Heart left ventricle (tissue), 16 donors: ENCODE measurements at places on chromosomes 1 and 21. TPM values are rescaled to one million over a fixed set of nuclear protein-coding genes. Genes with fewer than 3 reads are reported as not detected.

GSTM2 gene
- total RNA-seq: 86.2 TPM

RPS8 gene
- total RNA-seq: 853 TPM

PM20D1 gene
- 0.77 TPM for total RNA-seq

OR2L13 gene
- not detected for total RNA-seq

SOD1 gene
- 487 TPM for total RNA-seq

GUCA2A gene
- not detected for total RNA-seq

TRAF3IP3 gene
- not detected for total RNA-seq

TIE1 gene
- total RNA-seq: 55.4 TPM

DNTTIP2 gene
- 39.1 TPM for total RNA-seq

GUCA2B gene
- not detected for total RNA-seq

ITGB2 gene
- total RNA-seq: 43.1 TPM

HTR6 gene
- total RNA-seq: not detected

ADPRS gene
- 16.4 TPM for total RNA-seq

SPATA1 gene
- 1.3 TPM for total RNA-seq

BCL2L15 gene
- total RNA-seq: 0.20 TPM

RXRG gene
- total RNA-seq: 11.4 TPM

EPHA8 gene
- not detected for total RNA-seq

GJA8 gene
- not detected for total RNA-seq

FAM72A gene
- total RNA-seq: not detected

MRPL37 gene
- total RNA-seq: 92.3 TPM

PLCH2 gene
- total RNA-seq: 1.0 TPM

DMRTA2 gene
- total RNA-seq: not detected

FLG2 gene
- not detected for total RNA-seq

DMAP1 gene
- total RNA-seq: 34.0 TPM

SPRR1B gene
- total RNA-seq: not detected

DUSP12 gene
- 6.0 TPM for total RNA-seq

CACNA1S gene
- not detected for total RNA-seq

ABCB10 gene
- 10.8 TPM for total RNA-seq

TNFRSF25 gene
- 10.3 TPM for total RNA-seq

OLIG2 gene
- total RNA-seq: not detected

OR2T11 gene
- not detected for total RNA-seq

CLCNKB gene
- total RNA-seq: 1.8 TPM

CFHR3 gene
- not detected for total RNA-seq

CCDC30 gene
- total RNA-seq: 0.56 TPM

DNAH14 gene
- 2.2 TPM for total RNA-seq

ZNHIT6 gene
- 9.9 TPM for total RNA-seq

RAVER2 gene
- 22.6 TPM for total RNA-seq

FAM3B gene
- not detected for total RNA-seq

ZNF124 gene
- total RNA-seq: 7.9 TPM

CCDC27 gene
- not detected for total RNA-seq

SNRPE gene
- 41.7 TPM for total RNA-seq

C1orf167 gene
- total RNA-seq: 6.1 TPM

IGSF9 gene
- not detected for total RNA-seq

KIAA0040 gene
- 32.8 TPM for total RNA-seq

TRPM2 gene
- 0.92 TPM for total RNA-seq
